ENCODE measurements at places on chromosomes 1 and 21. TPM values are rescaled to one million over a fixed set of nuclear protein-coding genes. Genes with fewer than 3 reads are reported as not detected.

The CLCA1 gene
- not detected for total RNA-seq

DNA sequence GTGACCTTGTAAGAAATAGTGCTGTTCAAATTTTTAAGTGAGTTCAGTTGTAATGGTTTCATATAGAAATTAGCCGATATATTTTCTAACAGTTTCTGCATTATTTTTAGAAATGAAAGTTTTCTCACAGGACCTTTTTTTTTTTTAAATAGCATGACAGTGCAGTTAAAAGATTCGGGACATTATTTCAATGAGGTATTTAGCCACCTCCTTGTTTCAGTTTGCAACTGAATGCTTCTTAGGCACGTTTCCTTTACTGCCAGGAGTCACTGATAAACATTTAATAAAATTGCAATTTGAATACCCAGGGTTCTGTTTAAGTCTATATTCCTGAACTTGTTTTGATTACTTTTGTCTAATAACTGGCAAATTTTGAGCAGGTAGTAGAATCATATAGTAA is 304.7 kb downstream of the TM2D1 start:
- no peaks in the 10 kb centered on the region for H3K36me3 ChIP-seq
- no peaks in the 10 kb centered on the region for H3K27me3 ChIP-seq
- no peak for DNase-seq
- no peak overlapping the region for H3K4me3 ChIP-seq
- no peak overlapping the region for H3K27ac ChIP-seq
- peaks cover 2% of the 10 kb centered on the region for H3K4me1 ChIP-seq

DNA sequence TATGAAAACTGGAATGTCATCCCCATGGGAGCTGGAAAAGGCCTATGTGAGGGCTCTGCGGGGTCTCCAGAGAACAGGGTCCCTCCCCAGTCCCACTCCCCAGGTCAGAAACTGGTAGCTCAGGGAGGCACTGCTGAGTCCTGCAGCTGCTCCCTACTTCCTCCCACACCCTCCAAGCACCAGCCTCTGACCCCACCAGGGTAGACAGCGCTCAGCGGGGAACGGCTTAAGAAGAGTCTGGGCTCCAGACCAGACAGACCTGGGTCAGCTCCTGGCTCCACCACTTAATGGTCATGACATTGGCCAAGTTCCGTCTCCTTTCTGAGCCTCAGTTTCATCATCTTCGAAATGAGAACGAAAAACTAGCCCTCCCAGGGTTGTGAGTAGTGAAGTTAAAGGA is 7.2 kb downstream of the LRP8 start:
- no peak overlapping the region for H3K27ac ChIP-seq
- peaks cover 25% of the 10 kb centered on the region for H3K4me1 ChIP-seq
- DNase-seq, result no peak
- H3K36me3 ChIP-seq, result peaks cover 12% of the 10 kb centered on the region
- no peaks in the 10 kb centered on the region for H3K27me3 ChIP-seq

GRCh38 chr1:76715474-76715873 is 151.8 kb upstream of the ST6GALNAC5 start:
- no peak overlapping the region for H3K27ac ChIP-seq
- no peak overlapping the region for H3K4me3 ChIP-seq
- no peaks in the 10 kb centered on the region for H3K36me3 ChIP-seq
- no peaks in the 10 kb centered on the region for H3K4me1 ChIP-seq

DNA sequence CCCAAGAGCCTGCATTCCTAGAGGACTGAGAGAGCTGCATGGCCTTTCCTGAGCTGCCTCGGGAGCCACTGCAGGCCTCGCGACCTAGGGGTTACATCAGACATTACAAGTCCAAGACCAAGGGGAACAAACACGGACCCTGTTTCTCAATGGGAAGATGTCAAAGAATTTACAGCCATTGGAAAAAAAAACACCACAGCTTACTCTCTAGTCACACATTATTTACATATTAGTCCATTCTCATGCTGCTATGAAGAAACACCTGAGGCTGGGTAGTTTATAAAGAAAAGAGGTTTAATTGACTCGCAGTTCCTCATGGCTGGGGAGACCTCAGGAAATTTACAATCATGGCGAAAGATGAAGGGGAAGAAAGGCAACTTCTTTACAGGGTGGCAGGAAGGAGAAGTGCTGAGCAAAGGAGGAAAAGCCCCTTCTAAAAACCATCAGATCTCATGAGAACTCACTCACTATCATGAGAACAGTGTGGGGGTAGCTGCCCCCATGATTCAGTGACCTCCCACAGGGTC is 8.4 kb upstream of the PRMT2 start:
- H3K27ac ChIP-seq, result no peak overlapping the region
- H3K4me1 ChIP-seq, result peaks cover 38% of the 10 kb centered on the region
- no peaks in the 10 kb centered on the region for H3K27me3 ChIP-seq
- H3K36me3 ChIP-seq, result peaks cover 1% of the 10 kb centered on the region

- H3K36me3 ChIP-seq, result peaks cover 2% of the 10 kb centered on the region
- H3K4me3 ChIP-seq, result no peak overlapping the region
- no peak overlapping the region for H3K27ac ChIP-seq
- peaks cover 41% of the 10 kb centered on the region for H3K4me1 ChIP-seq
- H3K27me3 ChIP-seq, result no peaks in the 10 kb centered on the region
Measured at GRCh38 chr1:206725109-206725963, 40.6 kb downstream of the MAPKAPK2 start.

- H3K4me1 ChIP-seq, result no peaks in the 10 kb centered on the region
- no peaks in the 10 kb centered on the region for H3K36me3 ChIP-seq
- no peaks in the 10 kb centered on the region for H3K27me3 ChIP-seq
Measured at GRCh38 chr1:196558411-196558810, 49.8 kb downstream of the KCNT2 start.

The RGS16 gene
- total RNA-seq, result 1.4 TPM

Measured in activated naive CD8-positive, alpha-beta T cell treated with anti-CD3 and anti-CD28 coated beads, Interleukin-2, amount 10 ng/mL, durations not matched to agents 7 days and 5 days (primary cell).